Astrocyte of the hippocampus (primary cell): ENCODE measurements at places on chromosomes 3 and 15.

GRCh38 chr15:52071570-52071969 lies 41.0 kb downstream of the BCL2L10 start:
- DNase-seq = no peak

GRCh38 chr15:100931143-100931890 lies 12.2 kb downstream of the LRRK1 start:
- DNase-seq = no peak

GRCh38 chr3:169072494-169072893 lies 591.0 kb downstream of the MECOM start:
- peak; percentile 36 for DNase-seq

DNA sequence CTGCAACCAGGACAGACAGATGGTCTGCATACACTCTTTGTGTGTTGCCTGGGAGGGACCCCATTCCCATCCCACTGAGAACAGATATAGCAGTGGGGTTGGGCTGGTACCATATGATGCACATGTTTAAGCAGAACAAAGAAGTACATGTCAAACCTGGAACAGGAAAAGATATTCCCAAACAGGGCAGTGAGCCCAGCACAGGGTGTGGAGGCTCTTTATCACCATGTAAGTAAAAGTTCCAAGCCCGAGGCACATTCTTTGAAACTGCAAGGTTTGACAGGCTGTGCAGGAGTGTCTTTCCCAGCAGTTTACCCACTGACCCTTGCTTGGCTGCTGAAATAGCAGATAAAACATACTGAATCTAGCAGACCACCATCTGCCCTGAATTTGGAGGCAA lies 5.3 kb upstream of the ZNF445 start:
- no peak for DNase-seq

DNA sequence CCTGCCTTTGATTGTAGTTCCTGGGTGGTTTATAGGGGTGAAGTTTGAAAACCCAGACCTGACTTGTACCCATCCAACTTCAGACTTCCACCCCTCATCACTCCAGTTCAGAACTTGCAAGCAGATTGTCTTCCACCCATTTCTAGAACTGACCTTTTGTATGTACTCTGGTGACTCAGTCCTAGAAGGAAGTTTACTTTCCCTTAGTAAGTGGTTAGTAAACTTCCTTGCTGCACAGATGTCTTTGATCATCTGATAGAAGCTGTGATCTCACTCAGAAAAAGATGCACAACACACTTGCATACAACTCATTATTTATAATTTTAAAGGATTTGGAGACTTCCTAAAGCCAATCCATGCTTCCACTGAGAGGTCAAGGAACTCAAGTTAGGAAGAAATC lies 368.0 kb downstream of the MFSD1 start:
- DNase-seq = peak; percentile 23

DNA sequence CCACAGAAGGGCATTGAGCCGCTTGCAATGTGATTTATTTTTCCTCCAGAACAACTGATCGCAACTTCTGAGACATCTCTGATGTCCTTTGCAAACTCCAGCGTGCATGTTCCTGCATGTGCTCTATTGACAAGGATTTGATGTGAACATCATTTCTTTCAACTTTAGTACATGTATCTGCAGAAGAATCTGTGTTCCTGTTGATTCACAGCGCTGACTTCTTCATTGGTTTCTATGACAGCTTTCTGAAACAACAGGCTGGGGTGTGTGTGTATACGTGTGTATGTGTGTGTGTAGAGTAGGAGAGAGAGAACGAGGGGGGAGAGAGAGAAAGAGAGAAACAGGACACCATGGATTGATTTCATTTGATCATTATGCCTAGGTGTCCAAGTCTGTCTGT lies 56.7 kb upstream of the CMTM8 start:
- DNase-seq = no peak

DNA sequence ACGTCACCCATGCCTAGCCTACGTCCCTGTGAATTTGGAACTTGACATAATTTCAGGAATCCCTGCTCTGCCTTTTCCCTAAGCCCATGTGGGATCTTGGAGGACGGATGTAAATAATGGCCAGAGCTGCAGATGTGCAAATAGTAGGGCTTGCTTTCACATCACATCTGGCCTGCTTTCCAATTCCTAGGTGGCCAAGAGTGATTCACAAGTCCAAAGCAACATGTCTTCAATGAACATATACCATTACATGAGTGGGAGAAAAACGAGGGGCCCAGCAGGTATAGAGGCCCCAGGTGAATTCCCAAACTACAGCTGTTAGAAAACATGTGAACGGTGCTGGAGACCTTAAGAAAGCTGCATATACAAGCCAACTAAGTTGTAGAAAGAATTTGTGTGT lies 214.6 kb downstream of the MAGI1 start:
- DNase-seq = no peak

DNA sequence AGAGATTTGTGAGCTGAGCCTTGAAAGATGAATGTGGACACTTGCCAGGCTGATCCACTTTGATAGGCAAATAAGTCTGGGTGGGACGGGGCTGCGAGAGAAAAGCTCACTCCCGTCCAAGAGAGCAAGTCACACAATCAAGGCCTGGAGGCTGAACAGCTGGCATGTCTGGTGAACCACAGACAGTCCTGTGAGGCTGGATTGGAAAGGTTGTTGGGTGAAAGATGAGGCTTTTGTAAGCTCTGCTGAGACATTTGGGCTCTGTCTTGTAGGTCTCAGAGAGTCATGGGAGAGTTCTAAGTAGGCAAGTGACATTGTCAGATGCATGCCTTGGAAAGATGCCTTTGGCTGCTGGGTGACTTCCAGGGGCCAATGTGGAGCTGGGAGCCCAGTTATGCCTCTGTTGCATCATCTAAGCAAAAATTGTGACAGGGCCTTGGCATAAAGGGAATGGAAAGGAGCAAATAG lies 38.5 kb downstream of the RPLP1 start:
- peak; percentile 74 for DNase-seq
